ENCODE measurements at places on chromosomes 1 and 21.

- DNase-seq: no peak
Observed at GRCh38 chr1:238558156-238558555, 667.4 kb upstream of the ZP4 start.

- no peak for DNase-seq
Observed at GRCh38 chr1:48692235-48692634, 84.5 kb downstream of the BEND5 start.

DNA sequence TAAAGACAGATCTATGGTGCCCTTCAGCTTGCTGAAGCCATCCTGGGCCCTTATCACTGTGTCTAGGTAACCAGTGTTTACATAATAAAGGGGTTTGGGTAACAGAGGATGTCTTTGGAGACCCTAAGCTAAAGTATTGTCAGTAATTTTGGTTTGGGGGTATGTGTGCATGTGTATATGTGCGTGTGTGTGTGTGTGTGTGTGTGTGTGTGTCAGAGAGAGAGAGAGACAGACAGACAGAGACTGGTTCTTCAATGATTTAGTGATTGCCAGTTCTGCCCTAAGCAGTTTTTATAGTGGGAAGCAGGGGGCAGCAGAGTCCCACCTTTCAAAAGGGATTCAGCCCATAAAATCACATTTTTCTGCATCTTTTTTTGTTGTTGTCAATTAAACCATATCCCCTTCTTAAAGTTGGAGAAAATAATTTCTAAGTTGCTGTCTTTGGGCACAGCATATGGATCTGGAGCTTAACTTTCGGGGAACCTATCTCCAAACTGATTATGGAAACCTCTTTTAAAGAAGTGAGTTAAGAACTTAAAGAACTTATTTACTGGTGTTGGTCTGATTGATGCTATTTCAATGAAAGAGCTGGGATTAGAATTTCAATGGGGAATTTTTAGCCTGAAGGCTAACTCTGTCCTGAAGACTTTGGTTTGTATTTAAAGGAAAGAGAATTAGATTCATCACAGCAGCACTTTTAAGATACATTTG, 51.1 kb downstream of the ZNF326 start:
- peak; percentile 40 for DNase-seq

GRCh38 chr1:172135076-172135672, 285.3 kb upstream of the C1orf105 start:
- no peak for DNase-seq

Measured in nephron progenitor cell (in vitro differentiated cells).